ENCODE measurements at places on chromosomes 7 and 10.

GRCh38 chr10:115998301-115998700, 274.7 kb downstream of the GFRA1 start:
- no peak for DNase-seq

- no peak for DNase-seq
These were observed 267.7 kb downstream of the TNS3 start for GRCh38 chr7:47314248-47314647.

- no peak for DNase-seq
These were observed 24.4 kb downstream of the MRPS33 start for GRCh38 chr7:140990193-140990962.

DNA sequence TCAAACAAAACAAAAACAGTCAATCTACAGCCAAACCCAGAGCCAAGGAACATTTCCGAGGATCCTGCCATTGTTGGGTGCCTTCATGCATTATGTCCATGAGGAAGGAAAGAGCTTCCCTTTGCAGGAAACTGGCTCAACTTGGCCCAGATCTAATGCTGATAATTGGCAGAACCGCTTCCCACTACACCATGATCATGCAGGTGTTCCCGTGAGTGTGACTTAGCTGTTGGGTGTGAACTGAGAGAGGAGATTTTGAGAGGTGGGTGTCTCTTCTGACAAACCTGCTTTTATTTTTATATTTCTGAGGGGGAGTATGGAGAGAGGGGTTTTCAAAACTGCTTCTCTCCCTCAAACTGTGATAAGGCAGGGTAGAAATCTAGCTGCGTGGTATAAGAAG, 14.6 kb downstream of the SAP25 start:
- DNase-seq, result no peak

GRCh38 chr10:7027913-7028808, 382.7 kb downstream of the SFMBT2 start:
- DNase-seq, result peak; percentile 15
